Osteocyte (in vitro differentiated cells): ENCODE measurements at places on chromosomes 3 and 15.

- DNase-seq, result peak; percentile 17
These were observed 84.4 kb upstream of the C2CD4B start for GRCh38 chr15:62249501-62249900.

- peak; percentile 66 for DNase-seq
These were observed 24.7 kb upstream of the PRR23E start for GRCh38 chr3:127168271-127168670.

- no peak for DNase-seq
These were observed 134.7 kb downstream of the TMCC1 start for GRCh38 chr3:129758785-129759320.

DNA sequence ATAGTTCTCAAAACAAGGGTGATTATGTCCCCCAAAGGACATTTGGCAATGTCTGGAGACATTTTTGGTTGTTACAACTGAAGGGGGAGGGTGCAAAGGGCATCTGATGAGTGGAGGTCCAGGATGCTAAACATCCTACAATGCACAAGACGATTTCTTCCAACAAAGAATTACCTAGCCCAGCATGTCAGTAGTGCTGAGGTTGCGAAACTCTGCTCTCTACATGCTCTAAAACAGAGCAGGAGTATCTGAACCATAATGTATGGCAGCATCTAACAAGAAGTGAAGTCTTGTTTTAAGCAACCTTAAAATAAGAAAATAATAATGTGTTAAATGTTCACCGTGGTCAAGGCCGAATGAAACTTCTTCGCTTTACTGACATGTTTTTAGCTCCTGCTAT is 7.0 kb downstream of the GYG1 start:
- no peak for DNase-seq

DNA sequence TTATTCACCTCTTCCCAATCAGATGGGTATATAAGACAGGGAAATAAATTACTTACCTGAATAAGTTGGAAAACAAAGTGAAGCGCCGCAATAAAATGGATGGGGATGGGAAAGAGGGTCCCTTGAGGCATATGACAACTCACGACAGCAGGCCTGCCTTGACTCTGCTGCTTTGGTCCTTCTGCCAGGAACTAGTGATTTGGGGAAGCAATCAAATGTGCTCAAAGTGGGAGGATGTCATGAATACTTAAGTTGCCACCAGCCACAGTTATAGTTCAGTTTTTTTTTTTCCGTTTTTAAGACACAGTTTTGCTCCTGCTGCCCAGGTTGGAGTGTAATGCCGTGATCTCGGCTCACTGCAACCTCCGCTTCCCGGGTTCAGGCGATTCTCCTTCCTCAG is 4.6 kb downstream of the PARL start:
- DNase-seq, result peak; percentile 38

DNA sequence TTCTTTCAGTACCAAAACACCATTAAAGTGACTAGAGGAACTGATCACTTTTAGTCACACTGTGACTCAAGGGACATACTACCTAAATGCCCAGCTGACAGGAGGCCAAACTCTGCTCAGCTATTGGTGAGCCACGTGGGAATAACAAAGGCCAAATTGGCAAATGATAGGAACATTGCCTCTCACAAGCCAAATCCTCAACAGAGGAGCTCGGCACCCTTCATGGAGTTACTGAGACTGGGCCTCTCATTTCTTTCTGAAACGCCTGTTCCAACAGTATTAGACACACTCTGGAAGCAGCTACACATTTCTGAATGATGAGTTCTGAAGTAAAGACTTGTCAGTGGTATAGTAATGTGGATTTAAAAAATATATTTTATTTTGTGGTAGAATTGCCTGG is 166.0 kb upstream of the COL8A1 start:
- DNase-seq, result no peak

- no peak for DNase-seq
These were observed 233.2 kb upstream of the SEMA6D start for GRCh38 chr15:47484059-47484458.

GRCh38 chr3:149368674-149369497 is 8.6 kb downstream of the TM4SF1 start:
- no peak for DNase-seq

DNA sequence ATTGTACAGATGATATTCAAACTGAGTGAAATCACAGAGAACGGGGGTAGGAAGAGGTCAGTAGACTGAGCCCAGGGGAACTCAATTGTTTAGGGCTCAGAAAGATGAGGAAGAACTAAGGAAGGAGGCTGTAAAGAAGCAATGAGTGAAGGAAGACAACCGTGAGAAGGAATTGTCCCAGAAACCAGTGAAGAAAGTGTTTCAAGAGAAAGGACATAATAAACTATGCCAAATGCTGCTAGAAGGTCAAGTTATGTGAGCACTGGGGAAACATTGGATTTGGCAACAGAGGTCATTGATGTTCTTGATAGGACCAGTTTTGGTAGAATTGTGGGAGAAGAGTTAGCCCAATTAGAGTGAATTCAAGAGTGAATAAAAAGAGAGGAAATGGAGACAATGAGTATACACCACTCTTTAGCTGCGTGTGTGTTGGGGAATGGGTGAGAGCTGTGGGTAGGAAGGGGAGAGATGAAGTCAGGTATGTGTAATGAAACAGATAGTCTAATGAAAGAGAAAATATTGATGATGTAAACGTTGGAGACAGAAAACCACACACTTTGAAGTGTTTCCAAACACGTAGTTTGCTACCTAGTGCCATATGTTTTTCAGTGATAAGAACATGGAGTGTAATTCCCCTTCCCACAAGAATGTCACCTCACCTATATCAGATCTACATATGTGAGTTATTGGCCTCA is 42.5 kb upstream of the MME start:
- no peak for DNase-seq

GRCh38 chr3:153680526-153680925 is 440.7 kb upstream of the ARHGEF26 start:
- no peak for DNase-seq

DNA sequence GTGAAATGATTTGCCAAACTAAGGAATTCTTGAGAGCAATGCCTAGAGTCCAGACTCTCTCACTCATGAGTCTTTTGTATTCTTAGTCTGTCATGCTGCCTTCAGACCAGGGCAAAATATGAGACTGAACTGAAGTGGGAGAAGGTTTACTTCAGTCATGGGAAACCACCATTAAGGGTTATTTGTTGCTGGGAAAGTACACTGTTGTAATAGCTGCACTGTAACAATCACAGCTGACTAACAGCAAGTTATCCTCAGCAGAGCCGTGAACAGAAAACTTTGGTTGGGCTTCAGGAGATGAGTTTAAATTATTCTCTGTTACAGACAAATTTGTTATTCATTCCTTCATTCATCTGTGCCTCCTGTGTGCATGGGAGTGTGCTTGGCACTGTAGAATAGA is 258.5 kb downstream of the ROBO2 start:
- no peak for DNase-seq

DNA sequence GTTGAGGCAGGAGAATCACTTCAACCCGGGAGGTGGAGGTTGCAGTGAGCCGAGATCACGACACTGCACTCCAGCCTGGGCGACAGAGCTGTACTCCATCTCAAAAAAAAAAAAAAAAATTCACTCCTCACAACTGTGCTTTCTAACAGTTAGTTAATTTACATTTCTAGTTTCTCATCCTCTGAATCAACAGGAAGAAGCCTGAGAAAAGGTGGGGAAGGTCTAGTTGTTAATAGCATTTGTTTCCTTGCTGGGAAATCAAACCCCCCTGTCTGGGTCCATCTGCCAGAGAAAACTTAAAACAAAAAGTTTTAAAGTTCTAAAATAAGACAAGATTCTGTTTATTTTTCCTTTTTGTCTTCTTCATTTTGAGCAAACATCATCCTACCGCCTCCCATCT is 62.3 kb downstream of the TMEM39A start:
- no peak for DNase-seq

DNA sequence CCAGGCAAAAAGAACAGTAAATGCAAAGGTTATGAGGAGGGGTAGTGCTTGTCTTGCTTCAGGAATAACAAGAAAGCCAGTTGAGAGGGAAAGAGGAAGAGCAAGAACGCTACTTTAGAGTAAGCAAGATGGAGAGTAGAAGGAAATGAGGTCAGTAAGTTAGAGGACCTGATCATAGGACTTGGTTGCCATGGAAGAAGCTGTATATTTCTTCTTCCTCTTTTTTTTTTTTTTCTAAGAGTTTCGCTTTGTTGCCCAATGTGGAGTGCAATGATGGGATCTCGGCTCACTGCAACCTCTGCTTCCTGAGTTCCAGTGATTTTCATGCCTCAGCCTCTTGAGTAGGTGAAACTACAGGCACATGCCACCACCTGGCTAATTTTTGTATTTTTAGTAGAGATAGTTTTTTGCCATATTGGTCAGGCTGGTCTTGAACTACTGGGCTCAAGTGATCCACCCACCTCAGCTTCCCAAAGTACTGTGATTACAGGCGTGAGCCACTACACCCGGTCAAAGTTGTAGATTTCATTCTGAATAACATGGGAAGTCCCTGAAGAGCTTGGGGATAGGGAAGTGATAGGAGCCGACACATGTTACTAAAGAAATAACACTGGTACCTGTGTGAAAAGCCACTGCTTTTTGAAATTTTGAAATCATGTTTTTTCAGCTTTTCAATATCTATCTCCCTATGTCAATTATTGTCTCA is 527.9 kb upstream of the NAALADL2 start:
- DNase-seq, result no peak

GRCh38 chr15:81297603-81298575 is 26.1 kb downstream of the STARD5 start:
- DNase-seq, result no peak

DNA sequence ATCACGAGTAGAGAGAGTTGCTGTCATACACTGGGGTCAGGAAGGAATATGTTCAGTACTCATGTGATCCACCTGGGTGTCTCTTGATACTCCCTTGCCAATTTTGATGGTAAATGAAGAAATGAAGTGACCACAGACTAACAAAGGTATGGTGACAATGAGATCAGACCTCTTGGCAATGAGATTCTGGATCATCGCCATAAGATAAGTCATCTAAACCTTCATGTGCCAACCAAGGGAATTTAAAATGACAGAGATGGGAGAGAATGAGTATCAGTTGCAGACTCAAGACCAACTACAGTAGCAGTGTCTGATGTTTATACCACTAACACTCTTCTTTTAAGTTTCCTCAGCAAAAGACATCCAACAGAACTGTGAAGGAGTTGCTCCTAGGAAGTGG is 601.0 kb downstream of the MECOM start:
- DNase-seq, result no peak

GRCh38 chr15:51751697-51752683 is 593 bp downstream of the TMOD2 start:
- DNase-seq, result no peak

DNA sequence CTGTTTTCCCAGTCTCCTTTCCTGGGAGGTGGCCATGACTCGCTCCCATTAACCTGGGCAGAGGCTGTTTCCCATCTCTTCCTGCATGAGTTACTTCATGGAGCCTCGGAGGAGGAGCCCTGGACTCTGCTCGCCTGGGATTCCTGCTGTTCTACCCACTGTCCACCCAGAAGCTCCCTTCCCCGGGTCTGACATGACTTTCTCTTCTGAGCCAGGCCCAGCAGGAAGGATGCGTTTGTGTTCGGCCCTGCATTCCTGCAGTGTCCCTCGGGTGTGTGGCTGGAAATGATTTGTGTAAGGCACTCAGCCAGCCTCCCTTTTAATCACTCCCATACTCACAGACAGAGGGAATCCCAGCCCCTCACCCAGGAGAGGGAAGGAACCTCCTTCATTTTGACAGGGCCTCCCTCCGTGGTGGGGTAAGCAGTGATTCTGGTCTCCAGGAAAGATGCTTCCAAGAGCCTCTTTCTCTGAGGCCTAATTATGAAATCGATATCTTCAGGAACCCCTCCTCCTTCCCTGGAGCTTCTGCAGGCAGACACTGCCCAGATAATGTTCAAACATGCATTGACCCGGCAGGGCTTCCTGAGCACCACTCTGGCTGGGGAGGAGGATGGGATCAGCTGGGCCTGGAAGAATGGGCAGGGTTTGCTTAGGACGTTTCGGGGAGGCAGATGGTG is 41.6 kb upstream of the DLG1 start:
- DNase-seq, result no peak

DNA sequence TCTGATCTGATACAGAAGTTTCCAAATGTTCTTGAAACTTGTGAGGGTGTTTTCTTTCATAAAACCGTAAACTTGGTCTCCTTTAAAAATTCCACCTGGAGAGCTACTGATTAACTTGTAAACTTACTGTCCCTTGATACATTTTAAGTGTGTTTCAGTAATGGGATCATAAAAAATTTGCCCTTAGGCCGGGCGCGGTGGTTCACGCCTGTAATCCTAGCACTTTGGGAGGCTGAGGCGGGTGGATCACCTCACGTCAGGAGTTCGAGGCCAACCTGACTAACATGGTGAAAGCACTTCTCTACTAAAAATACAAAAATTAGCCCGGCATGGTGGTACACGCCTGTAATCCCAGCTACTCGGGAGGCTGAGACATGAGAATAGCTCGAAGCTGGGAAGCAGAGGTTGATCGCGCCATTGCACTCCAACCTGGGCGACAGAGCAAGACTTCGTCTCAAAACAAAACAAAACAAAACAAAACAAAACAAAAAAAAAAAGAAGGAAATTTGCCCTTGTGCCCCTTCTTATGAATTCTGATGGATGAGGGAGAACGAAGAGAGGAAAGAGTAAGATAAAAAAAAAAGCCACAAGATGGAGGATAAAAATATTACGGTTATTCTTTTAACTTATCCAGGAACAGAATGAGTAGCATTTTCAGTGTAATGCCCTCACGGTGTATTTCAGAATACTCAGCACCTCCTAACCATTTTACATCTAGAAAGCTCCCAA is 32.1 kb upstream of the AP4E1 start:
- DNase-seq, result no peak

DNA sequence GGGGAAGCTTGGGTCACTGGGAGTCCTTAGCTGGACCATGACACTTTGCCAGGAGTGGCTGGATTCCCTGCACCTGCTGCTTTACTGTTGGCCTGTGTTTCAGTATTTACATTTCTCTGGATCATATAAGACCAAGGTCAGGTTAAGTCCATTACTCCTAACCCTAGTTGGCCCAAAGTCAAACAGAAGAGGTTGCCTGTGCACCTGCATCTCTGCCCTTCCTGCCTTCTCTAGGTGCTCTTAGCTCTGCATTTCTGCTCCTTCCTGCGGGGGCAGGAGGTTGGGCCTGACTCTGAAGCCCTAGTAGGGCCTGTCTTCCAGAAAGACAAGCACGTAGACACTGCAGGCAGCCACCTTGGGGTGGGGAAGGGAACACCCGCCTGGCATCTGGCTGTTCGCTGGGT is 124.3 kb downstream of the RPLP1 start:
- no peak for DNase-seq

DNA sequence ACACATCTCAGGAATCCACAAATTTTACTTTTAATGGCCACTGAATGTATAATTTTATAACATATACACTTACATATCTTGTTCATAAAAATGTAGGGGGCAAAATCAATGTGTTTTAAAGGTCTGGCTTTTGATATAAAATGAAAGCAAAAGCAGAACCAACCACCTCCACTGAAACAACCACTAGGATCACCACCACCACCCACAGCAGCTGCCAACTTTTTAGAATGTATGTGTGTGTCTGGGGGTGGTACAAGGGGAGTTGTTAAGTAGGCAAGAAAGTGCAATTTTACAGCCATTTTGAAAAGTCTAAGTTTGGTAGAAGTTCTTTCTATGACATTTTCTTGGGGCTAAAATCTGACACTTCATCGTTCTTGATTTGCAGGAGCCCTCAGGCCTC is 44.0 kb downstream of the OTOL1 start:
- DNase-seq, result no peak

GRCh38 chr3:118011910-118012309 is 1022.7 kb downstream of the IGSF11 start:
- no peak for DNase-seq

- DNase-seq, result no peak
These were observed 24.9 kb downstream of the CX3CR1 start for GRCh38 chr3:39254806-39255449.
